Left lung (tissue), 14 donors: ENCODE measurements at places on chromosomes 1 and 21. TPM values are rescaled to one million over a fixed set of nuclear protein-coding genes. Genes with fewer than 3 reads are reported as not detected.

Gene GNAI3
- polyA plus RNA-seq: 11.5 TPM

Gene KCNH1
- 0.39 TPM for polyA plus RNA-seq

Gene C1orf115
- 20.1 TPM for polyA plus RNA-seq

Gene ROR1
- 94.0 TPM for polyA plus RNA-seq

Gene SELENBP1
- polyA plus RNA-seq: 176 TPM

Gene TLCD4
- 12.1 TPM for polyA plus RNA-seq

Gene SCYL3
- polyA plus RNA-seq: 22.4 TPM

Gene CLIC6
- polyA plus RNA-seq: 36.5 TPM

Gene PTCH2
- polyA plus RNA-seq: 8.7 TPM

Gene CFHR2
- polyA plus RNA-seq: not detected

Gene NR5A2
- polyA plus RNA-seq: 10.7 TPM

Gene RAB13
- polyA plus RNA-seq: 151 TPM

Gene LRRC7
- 5.0 TPM for polyA plus RNA-seq

Gene LHX4
- polyA plus RNA-seq: 4.4 TPM

Gene LEFTY1
- polyA plus RNA-seq: 6.9 TPM

Gene ANKRD45
- polyA plus RNA-seq: 3.4 TPM

Gene FH
- 54.5 TPM for polyA plus RNA-seq

Gene OR2T11
- not detected for polyA plus RNA-seq

Gene SLC1A7
- polyA plus RNA-seq: 0.38 TPM

Gene TDRD5
- 0.31 TPM for polyA plus RNA-seq

Gene SAMD13
- polyA plus RNA-seq: 8.5 TPM

Gene TRIM17
- polyA plus RNA-seq: 3.8 TPM
